ENCODE measurements at places on chromosomes 11 and 22.

DNA sequence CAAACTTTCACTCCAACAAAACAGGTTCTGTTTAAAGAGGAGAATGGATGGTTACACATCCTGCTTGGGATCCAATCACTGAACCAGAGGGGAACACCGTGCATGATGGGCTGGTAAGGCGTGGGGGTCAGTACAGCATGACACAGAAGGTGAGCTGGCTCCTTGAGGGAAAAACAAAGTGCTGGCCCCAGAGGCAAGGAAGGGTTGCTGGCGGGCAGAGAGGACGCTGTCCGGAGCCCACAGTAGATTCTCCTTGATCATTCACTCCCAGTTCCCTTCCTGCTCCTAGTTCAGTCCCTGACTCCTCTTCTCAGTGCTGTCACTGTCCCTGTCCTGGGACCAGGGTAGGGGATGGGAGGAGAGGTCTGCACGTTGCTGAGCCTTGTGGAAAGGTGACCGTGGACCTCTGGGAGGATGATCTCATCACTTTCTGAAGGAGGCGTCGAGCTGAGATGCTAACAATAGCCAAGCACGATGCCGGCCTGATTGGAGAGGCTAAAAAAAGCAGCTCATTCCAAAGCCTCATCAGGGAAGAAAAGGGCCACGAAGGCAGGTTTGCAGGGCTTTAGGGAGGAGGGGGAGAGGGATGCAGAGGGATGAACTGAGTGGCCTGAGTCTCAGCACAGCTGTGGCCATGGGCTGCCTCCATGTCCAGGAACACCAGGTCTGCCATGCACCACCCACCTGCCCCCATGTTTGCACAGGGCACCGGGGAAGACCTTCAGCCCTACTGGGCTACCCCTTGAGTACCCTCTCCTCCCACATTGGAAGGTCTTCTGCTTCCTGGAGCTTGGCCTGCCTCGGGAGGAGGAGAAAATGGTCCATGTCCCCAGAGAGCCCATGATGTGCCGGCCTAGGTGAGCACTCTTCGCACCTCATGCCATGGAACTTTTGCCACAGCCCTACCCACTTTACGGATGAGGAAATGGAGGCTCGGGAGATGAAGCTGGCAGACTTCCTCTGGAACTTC, 72.7 kb upstream of the RTL6 start:
- no peak for DNase-seq

DNA sequence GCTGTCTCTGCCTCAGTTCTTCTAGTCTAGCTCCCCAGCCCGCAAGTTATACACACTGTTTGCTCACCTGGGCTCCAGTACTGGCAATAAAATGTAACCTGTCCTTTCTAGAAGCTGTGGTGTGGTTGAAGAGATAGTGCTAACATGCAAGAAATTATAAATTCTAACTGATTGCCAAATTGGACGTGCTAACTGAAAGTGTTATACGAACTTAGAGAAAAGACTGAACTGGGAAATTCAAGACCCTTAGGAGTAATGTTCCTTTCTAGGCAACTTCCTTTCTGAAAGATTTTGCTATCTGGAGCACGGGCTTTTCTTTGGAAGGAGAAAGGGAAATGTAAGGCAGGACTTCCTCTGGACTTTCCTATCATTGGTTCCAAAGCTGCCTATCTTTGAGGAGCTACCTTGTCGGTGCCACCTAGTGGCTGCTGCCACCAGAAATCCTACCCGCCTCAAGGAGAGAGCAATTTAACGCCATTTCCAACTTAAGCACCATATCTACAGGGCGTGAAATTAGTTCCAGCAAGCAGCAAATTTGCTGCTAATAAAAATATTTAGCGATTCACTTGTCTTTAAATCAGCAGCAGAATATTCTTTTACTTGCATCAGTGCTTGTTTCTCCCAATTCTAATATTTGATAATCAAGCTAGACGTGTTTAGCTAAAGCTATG, 12.7 kb upstream of the TMEM218 start:
- DNase-seq = peak; percentile 36

DNA sequence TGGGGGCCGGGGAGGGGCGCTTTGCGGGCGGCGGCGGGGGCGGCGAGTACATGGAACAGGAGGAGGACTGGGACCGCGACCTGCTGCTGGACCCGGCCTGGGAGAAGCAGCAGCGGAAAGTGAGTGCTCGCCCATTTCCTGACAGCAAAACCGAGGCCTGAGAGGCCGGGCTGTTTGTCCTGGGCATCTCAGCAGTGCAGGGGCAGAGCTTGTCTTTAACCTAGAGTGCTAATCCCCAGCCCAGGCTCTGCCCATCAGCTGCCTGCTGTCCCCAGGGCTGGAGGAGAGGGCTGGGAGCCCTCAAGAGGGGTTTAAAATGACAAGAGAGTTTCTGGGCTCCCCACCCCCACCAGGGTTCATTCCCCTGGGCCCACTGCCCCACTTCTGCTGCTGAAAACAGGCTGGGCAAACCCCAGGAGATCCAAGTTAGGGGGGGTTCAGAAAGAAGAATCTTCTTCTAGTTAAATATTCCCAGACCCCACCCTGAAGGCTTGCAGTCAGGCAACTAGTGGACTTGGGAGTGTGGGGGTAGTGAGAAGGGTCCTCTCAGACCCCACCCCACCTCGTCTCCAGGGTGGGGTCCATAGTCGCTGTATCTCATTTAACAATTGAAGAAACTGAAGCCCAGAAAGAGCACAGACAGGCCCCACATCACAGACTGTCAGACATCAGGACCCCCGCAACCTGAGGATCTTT, 411 bp downstream of the ACTN3 start:
- no peak for DNase-seq

GRCh38 chr22:31278151-31278621, 14.1 kb downstream of the PIK3IP1 start:
- DNase-seq = no peak

GRCh38 chr11:45804761-45805304, at the start of gene SLC35C1:
Gene SLC35C1, plus strand, starts transcription at chr11:45805149. Its CDS starts 653 bp downstream, at chr11:45805802.
- peak; percentile 95 for DNase-seq

Data from SHP77 (cell line).